ENCODE measurements at places on chromosomes 5 and 9.

GRCh38 chr5:123746683-123747360 is 234.8 kb downstream of the CSNK1G3 start:
- peak; percentile 14 for DNase-seq

DNA sequence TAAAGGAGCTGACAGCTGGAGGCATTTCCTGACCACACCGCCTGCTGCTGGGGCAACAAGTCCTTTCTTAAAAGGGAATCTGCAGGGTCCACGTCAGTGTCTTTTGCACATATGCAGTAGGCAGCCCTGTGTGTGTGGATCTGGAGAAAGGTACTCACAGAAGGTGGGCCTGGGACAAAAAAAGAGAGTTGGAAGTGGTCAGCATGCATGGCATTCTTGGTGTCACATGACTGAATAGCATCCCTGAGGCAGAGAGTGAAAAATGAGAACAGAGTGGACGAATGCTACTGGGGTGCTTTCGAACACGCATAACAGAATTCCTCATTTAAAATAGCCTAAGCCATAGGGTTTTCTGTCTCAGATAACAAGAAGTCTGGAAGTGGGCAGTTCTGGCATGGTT is 47.0 kb downstream of the DNAJC21 start:
- DNase-seq = no peak

DNA sequence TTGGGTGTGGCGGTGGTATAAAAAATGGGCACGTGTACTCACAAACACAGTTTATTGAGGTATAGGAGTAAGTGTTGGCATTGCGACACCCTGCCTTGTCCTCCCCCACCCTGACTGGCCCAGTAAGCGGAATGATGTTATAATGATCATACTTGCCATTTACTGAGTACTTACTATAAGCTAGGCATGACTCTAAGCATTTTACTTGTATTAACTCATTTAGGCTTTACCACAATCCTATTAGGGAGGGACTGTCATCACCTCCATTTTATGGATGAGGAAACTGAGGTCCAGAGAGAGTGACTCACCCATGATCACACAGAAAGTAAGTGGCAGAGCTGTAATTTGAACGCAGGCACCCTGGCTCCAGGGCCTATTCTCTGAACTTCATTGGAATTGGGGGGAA is 2.3 kb downstream of the SMIM3 start:
- peak; percentile 61 for DNase-seq

DNA sequence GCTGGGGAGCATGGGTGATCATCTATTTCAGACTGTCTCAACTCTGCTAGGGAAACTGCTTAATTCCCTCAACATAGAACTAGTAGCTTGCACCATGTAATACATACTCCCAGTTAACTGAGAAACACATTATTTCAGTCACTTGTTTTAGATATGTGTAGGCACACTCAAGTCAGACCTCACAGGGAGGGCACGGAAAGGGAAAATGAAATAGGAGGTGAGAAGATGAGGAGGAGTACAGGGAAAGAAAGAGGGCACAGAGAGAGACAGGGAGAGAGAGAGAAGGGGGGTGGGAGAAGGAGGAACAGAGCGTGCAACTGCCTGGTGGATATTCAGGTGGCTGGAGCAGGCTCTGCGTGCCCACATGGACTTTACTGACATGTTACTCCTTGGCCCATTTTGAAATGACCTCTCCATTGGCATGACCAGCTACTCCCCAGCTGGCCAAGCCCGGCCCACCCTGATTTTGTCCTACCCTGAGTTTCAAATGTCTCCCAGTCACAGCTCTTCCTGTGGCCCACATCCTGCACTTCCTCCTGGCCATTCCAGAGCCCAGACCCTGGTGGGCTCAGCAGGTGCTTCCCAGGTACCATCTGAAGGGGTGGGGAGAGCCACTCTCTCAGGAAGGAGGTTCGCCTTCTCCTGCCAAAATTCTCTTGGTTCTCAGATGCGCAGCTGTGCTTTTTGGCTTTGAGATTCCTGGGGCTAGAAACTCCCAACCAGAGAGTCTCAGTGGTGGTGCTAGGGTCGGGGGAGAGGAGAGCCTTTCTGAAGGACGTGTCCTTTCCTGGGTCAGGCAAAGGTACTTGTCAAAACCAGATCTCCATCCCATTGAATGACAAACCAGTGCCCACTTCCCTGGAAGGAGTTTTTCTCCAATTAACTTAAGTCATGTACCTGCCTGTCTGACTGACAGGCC is 229.4 kb downstream of the FSTL4 start:
- DNase-seq = no peak

DNA sequence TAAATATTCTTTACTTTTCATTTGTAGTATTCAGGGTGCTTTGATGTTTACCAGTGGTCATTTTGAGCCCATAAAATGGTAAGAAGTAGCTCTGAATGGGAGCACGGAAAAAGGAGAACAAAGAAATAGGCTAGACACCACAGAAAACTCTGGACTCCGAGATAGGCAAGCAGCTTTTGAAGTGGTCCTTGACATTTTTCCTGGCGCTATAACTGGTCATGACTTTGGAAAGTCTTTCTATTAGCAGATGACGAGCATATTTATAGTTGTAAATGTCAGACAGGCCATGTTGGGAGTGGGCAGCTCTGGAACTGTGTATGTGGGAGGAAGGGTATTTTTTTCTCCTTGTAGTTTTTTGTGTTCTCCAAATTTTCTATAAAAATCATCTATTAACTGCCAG is 126.1 kb upstream of the POC5 start:
- DNase-seq = no peak

DNA sequence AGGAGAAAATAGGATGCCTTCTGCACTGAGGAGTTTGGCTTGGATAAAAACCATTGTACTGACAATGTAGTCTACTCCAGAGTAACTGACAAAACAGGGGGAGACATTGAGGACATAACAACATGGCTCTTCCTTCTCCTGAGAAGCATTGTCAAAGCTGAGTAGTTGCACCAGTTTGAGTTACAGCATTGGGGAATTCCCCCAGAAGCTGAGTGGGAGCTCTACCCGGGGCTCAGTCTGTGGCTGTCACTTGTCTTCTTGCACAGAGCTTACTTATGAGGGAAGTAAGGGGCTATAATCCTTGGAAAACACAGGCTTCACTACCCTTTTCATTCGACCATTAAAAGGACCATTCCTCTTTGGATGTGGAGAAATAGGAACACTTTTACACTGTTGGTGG is 21.2 kb downstream of the HSPB3 start:
- DNase-seq = no peak

All from astrocyte of the spinal cord (primary cell).